Dermis microvascular lymphatic vessel endothelial cell (primary cell): ENCODE measurements at places on chromosomes 5 and 9. TPM values are rescaled to one million over a fixed set of nuclear protein-coding genes. Genes with fewer than 3 reads are reported as not detected.

The RNF183 gene
- not detected in 2 replicates for total RNA-seq

The DDX4 gene
- total RNA-seq, result not detected in 2 replicates

The STPG3 gene
- total RNA-seq, result not detected in 2 replicates

The NOTCH1 gene
- total RNA-seq, result 70.2 and 159 TPM in 2 replicates
